Stimulated activated CD8-positive, alpha-beta memory T cell treated with anti-CD3 and anti-CD28 coated beads, Interleukin-15, amount 100 ng/mL, for 48 hours (primary cell): ENCODE measurements at places on chromosomes 5 and 9.

DNA sequence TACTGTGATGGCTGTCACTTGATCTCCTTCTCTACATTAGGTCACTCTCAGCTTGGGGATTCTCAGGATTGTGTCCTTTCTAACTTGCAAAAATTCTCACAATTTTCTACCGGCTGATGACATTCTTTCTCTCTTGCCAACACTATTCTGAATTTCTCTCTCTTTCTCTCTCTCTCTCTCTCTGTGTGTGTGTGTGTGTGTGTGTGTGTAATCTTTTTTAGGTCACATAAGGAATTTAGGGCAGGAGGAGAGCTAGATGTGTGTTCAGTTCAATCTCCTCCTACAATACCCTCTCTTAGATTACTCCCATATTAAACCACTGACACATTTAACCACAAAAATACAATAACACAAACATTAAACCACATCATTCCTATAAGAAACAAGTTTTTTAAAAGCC lies 242.3 kb upstream of the NREP start:
- no peak for DNase-seq

- no peak for DNase-seq
These were observed 77.5 kb upstream of the TGFBR1 start for GRCh38 chr9:99027443-99027842.

GRCh38 chr9:92467041-92467440 lies 15.3 kb downstream of the ASPN start:
- DNase-seq: no peak

DNA sequence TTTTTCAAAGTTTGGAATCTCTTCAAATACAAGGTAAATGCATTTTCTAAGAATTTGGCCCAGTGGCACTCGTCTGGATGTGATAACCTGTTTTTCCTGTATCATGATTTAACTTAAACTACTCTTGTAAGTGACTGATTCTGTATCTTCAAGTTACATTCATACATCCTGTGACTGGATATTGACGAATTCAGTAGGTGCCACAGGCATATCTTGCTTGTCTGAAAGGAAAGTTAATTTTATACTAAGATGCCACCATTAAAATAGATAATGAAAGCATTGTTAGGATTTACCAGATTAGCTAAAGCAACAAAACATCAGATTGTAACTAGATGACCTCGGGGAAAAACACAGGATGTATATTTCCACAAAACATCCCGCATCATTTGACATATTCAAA lies 175.3 kb upstream of the ZNF608 start:
- DNase-seq: no peak

DNA sequence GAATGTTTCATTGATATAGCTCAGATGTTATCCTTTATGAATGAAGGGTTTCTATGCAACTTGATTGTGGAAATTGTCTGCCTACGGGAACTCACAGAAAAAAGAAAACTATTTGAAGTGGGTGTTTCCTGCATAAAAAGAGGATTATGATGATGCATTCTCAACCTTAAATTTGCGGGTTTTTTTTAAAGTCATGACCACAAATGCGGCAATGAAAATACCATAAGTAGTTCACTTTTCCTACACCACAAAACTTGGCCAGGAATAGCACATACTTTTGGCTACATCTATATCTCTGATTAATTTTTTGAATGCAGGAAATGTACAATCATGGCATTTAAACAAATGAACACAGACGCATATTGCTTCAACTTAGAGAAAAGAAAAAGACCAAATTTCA lies 754.7 kb downstream of the DTWD2 start:
- DNase-seq: no peak

DNA sequence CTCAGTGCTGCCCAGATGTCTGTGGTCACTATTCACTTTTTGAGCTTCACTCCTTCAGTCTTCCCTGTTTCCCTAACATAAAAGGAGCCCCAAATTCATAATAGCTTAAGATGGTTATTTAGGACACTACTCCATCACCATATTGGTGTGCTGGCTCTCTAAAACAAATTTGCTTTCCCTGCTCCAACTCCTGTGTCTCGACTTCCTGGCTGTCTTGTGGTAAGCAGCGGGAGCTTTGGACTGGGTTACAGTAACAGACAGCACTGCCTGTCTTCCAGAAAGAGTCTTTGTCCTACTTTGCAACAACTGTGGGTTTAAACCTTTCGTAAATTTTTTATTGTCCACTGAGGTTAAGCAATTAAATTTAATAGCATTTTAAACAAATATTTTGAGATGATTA lies 389.4 kb downstream of the CDH9 start:
- DNase-seq: no peak

- DNase-seq: no peak
These were observed at the start of gene ARSI for GRCh38 chr5:150302301-150303069. TSS of gene ARSI (minus strand) at chr5:150302905. CDS start at chr5:150302373, 532 bp downstream.

DNA sequence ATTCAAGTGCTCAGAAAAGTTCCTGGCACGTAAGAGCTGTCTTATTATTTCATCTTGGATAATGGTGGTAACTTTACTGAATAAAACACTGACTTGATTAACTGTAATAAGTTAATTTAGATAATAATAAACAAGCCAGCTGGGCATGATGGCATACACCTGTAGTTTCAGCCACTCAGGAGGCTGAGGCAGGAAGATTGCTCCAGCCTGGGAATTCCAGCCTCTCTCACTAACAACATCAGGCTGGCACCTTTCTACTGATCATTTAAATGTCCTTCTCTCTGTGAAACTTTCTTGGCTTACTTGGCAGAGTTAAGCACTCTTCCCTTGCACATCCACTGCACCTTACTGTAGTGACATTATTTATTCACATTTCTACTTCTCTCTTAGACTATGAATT lies 20.0 kb downstream of the STOM start:
- DNase-seq: no peak

GRCh38 chr9:38682713-38683112 lies 37.2 kb downstream of the FAM240B start:
- DNase-seq: no peak

DNA sequence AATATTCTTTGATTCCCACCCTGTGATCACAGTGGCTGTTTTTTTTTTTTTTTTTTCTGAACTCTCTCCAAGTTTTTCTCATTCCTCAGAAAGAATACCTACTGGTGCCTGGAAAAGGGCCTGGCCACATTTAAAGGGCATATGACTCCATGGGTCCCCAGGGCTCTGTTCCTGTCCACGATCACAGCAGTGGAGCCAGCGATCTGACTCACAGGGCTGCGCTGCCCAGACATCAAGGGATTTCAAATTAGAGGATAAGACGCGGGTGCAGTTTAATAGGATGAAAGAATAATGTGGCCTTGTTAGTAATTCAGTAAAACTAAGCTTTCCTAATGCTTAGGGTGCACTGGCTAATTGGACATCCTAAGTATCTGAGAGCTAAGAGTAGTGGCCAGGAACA lies 175.1 kb upstream of the MSX2 start:
- no peak for DNase-seq

DNA sequence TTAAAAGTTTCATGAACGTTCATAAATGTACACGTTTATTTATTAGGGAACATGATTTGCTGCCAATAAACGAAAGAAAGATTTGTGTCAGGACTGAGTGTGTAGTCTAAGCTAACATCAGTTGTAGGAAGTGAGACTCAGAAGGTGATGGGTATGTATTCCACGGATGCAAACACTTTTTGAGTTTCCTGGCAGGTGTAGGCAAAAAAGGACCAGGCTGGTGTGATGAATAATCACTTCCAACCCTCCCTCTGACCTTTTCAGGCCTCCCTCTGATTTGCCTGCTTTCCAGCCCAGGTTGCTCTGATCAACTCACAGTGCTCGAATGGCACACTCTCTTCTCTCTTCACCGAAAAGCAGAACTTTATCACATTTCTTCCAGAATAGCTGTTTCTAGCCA lies 51.8 kb downstream of the BASP1 start:
- DNase-seq: no peak

DNA sequence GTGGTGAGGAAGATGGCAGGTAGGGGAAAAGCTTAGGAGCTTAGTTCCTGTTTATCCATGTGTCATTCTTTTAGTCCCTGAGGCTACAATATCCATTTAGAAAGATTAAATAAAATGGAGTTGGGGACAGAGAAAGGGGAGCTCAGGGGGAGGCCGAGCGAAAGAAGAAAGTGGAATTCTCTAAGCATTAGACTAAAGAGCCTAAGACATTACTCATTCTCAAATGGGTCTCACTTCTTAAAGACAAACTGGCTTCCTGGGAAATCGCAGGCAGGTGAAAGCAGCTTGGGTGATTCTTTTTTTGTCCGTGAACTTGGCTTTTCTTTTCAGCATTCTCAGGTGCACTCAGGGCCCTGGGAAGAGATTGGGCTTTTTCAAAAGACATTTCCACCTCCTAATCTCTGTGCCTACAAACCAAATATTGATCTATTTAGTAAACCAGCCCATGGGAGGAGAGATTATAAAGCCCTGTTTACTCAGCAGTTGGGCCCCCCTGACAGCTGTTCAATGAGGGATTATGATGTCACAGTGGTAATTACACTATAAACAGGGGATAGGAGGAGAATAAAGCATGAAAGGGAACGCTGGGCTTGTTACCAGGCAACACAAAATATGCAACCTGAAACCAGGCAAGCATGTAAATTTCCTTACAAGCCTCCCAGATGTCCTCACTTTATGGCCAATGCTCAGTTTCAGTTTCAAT lies 584.0 kb downstream of the ACTL7B start:
- DNase-seq: no peak

DNA sequence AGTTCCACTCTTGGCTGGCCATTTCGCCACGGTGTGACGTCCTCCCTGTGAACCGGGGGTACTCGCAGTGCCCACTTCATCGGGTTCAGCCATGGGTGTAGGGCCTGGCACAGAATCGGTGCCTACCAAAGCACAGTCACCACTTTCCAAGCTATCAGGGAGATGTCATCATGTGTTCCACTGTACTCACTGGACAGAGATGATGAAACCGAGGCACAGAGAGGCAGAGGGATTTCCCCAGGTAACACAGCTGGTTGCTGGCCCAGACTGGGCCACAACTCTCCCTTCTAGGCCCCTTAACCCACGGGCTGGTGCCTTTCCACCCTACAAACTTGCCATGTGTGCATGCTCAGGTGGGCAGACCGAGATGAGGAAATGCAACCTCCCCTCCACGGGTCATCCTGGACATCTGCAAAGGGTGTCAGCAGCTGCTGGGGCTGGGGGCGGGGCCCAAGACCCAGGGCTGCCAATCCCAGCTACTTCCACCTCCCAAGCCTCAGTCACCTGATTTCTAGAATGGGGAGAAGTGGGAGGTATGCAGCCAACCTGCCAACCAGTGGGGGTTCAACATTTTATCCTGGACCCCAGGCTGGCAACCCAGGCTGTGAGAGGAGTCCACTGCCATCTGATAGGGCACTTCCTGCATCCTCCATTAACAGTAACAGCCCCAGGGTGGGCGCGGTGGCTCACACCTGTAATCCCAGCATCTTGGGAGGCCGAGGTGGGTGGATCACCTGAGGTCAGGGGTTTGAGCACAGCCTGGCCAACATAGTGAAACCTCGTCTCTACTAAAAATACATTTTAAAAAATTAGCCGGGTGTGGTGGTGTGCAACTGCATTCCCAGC lies 893 bp upstream of the SH2D3C start:
- peak; percentile 61 for DNase-seq

DNA sequence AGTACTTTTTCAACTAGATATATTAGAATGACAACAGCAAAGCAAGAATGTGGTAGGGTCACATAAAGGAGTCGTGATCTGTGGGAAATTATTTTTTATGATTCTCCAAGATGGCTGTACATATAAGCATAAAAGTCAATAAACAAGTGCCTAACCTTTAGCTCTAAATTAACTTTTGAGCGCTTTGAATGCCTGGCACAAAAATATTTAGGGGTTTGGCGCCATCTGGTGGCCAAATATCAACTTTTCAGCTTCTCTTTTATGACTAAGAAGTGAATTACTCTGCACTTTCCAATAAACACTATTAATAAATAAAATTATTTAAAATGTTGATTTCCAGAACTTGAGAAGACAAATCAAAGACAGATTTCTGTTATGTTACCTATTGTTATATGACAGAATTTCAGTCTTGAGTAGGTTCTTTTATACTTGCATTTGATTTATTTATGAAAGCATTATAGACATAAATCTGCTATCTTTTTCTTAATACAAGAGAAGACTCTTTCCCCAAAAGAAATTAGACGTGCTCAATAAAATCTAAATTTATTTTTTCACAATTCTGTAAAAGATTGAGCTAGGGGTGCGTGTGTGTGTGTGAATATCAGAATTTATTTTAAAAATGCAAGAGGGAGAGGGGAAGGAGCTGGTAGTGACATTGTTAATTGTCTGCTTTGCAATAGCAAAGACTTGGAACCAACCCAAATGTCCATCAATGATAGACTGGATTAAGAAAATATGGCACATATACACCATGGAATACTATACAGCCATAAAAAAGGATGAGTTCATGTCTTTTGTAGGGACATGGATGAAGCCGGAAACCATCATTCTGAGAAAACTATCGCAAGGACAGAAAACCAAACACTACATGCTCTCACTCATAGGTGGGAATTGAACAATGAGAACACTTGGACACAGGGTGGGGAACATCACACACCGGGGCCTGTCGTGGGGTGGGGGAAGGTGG lies 36.7 kb upstream of the ARRDC3 start:
- DNase-seq: peak; percentile 15

- no peak for DNase-seq
These were observed 138.1 kb downstream of the TSSK1B start for GRCh38 chr5:113296676-113297075.

DNA sequence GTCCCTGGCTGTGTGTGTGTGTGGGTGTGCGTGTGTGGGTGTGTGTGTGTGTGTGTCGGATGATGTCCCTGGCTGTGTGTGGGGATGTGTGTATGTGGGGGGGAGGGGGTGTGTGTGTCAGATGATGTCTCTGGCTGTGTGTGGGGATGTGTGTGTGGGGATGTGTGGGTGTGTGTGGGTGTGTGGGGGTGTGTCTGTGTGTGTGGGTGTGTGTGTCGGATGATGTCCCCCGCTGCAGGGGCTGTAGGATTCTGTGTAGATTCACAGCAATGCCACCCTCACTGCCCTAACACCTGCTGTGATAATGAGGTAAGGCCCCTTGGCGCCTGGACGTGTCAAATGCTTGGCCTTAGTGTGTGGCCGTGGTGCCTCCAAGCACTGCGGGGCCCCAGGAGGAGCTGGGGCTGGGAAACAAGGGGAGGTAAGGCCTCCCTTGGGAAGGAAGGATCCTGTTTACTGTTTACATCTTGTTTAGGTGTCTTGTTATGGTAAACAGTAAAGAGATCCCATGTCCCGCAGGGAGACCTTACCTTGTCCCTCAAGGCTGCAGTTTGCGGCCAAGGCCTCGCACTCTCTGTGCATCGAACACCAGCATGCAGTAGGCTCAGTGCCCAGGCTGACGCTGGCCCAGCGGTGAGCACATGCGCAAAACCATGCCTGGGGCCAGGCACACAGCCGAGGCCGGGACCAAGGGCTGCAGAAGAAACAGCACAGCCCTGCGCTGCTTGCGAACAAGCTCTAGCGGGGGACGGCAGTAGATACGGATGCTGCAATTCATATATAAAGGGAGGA lies 24.1 kb downstream of the AHRR start:
- DNase-seq: no peak

DNA sequence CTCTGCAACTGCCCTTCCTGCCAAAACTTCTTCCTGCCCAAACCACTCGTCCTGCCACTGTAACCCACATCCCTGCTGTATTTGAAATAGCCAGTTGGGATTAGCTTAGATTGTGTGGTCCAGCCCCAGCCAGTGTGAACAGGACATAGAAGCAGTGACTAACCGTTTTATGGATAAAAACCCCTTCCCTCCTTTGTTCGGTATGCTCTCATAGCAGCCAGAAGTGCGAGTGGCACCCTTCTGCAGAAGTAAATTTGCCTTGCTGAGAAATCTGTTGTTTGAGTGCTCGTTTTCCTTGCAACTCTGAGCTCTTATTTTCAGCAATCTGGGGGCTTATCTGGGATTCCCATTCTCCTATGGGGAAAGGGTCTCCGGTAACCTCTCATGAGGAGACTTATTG lies 470.0 kb downstream of the PRDM9 start:
- no peak for DNase-seq
